Right renal cortex interstitium (tissue), 3 donors: ENCODE measurements at places on chromosomes 2 and 18.
A peak's percentile ranks its signal among the peaks of the same experiment; 100 is the strongest.

- DNase-seq: no peak
These were observed 54.8 kb downstream of the TEX51 start for GRCh38 chr2:126953483-126953882.

- DNase-seq: no peak
These were observed 545 bp downstream of the MPP4 start for GRCh38 chr2:201697899-201698298.

DNA sequence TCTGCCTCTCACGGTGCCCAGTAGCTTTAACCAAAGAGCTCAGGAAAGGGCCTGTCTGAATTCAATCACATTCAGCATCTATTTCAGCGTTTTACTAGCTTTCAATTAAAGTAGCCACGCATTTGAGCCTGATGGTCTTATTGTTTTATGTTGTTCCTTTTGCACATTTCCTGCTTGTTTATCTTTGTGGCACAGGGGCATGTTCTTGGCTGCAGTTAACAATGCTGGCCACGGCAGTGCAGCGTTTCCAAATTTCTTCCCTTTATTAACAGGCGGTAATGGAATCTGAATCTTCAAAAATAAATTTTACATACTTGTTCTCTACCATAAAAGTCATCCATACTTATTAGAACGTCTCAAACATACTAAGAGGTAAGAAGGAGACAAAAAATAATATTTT is 46.2 kb downstream of the HPCAL1 start:
- DNase-seq: no peak

DNA sequence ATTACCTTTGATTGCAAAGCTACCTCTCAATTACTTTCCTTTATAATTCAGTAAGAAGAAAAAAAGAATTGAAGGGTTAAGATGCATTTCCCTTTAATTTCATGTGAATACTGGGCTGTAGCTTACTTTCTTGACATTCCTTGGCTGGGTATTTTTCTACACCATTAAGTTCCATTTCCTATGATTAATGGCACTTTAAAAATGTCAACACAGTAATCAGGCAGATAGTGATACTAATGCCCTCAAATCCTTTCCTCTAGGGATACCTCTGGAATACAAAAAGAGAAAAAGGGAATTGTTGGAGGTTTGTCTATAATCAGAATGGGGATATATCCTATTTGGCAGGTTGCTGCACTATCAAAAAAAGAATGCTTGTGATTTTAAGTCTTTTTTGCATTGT is 216.9 kb downstream of the SRBD1 start:
- DNase-seq: no peak

GRCh38 chr18:41693008-41693407 is 262.0 kb upstream of the PIK3C3 start:
- no peak for DNase-seq

- DNase-seq: no peak
These were observed 37.0 kb downstream of the TMEFF2 start for GRCh38 chr2:192157776-192158175.

- no peak for DNase-seq
These were observed 53.5 kb downstream of the TFCP2L1 start for GRCh38 chr2:121231385-121232000.

DNA sequence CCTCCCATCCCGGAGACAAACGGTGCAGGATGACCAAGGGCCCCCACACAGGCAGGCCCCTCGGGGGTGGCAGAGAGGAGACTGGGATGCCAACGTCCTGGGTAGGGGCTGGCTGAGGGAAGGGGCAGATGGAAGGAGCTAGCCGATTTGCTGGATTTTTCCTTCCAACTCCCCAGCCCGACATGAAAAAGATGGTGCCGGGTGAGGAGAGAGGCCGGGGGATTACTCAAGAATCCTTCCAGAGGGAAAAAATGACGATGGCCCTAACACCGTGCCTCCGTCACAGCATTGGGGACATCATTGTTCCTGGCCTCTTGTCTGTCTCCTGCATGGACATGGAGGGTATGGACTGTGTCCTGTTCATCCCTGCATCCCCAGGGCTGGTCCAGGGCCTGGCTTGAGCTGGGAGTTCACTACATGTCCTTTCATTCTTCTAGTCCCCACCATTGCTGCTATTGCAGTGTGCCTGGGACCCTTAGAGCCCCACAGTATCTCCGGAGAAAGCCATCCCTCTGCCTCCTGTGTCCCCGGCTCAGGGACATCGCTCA is 217.7 kb downstream of the TNS1 start:
- no peak for DNase-seq

DNA sequence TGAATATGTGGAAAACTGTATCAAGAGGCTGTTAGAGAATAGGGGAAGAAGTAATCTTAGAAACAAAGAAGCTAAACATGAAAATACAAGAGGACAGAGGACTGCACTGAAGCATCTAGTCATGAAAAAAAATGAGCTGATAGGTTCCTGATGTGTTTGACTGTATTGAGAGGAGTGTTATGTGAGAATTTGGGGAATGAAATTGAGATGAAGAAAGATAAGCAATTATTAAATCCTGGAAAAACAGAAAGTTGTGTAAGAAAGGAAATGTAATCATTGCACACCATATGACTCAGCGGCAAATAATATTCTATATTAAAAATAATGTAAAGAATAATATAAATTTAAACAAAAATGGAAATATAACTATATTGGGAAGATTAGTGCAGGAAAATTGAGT is 71.2 kb downstream of the SEMA4F start:
- no peak for DNase-seq

DNA sequence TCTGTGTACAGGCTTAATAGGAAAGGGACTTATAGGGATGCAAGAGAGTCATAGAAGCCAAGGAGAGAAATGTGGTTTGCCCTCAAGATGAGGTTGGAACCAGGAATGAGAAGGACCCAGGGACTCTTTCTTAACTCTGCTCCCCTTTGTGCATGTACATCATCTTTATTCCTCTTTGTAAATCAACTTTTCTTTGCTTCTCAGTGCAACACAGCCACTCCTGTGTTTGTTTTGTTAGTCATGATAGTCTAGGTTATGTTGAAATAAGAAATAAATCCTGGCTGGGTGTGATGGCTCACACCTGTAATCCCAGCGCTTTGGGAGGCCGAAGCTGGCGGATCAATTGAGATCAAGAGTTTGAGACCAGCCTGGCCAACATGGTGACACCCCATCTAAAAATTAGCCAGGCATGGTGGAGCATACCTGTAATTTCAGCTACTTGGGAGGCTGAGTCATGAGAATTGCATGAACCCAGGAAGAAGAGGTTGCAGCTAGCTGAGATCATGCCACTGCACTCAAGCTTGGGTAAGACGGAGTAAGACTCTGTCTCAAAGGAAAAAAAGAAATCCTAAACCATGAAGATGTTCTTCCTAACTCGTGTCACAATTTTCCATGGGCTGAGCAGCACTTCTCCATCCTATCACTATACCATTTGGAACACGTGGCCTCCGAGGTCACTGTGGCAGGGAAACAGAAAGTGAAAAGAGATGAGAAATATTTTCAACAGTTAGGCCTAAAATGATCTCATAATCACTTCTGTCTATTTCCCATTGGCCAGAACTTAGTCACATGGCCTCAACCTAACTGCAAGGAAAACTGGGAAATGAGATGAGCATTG is 73.0 kb upstream of the TMEM17 start:
- no peak for DNase-seq

DNA sequence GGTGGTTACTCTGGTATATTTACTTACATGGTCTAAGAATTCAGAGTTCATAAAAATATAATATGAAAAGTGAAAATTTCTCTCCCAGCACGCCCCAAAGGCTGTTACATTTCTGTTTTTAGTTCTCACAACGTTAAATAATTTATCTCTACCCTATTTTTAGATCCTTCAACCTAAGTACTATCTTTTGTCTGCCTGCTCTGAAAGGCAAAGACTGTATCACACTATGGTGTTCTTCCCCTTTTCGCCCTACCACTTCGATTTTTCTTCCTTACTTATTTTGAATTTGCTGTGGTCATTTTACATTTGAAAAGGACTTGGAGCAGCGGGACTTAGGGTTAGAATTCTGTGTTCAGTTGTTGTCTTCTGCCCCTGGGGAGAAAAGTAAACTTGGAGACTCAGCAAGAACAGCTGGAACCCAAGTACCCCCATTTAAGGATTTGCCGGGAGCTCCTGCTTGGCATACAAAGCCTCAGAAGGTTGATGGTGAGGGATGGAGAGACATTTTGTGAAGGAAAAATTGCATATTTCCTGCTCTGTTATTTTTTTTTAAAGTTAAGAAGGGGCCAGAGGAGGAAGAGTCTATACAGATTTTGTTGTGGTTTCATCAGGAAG is 19.0 kb downstream of the ADAM23 start:
- no peak for DNase-seq

DNA sequence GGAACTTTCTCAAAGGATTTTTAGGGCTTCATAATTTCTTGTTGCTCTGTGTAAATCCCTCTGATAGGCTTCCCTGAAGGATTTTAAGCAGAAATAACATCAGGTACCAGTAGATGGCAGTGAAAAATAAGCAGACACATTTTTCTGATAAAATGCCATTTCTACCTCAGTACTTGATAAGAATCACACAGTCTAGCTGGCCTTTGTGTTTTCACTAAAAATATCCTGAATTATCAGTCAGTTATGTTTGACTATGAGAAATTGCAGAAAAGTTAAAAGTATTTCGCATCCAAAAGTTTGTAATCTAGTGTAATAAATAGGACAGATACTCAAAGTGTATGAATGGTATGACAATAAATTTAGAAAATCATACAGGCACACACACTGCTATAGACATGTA is 68.7 kb downstream of the DNAJC10 start:
- DNase-seq: peak; percentile 40

DNA sequence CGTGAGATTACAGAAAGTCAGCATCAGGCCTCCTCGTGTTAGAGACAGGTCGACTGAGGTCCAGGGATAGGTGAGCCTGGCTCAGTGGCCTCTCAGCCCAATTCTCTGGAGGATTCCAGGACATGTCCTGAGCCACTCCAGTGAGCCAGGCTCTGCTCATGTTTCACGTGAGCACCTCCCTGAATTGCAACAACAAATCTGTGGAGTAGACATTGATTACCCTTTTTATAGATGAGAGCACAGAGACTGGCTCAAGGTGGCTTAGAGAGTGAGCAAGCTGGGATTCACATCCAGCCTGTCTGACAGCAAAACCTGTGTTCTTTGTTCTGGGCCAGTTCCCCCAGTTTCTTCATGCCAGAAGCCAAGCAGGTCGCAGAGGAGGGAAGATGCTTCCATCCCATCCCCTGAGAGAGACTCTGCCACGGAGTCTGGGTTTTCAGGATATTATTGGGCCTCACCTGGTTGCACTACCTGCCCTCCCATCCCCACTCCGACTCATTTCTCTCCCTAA is 46.4 kb downstream of the HS1BP3 start:
- no peak for DNase-seq

- no peak for DNase-seq
These were observed 22.2 kb downstream of the EFR3B start for GRCh38 chr2:25063876-25064660.

DNA sequence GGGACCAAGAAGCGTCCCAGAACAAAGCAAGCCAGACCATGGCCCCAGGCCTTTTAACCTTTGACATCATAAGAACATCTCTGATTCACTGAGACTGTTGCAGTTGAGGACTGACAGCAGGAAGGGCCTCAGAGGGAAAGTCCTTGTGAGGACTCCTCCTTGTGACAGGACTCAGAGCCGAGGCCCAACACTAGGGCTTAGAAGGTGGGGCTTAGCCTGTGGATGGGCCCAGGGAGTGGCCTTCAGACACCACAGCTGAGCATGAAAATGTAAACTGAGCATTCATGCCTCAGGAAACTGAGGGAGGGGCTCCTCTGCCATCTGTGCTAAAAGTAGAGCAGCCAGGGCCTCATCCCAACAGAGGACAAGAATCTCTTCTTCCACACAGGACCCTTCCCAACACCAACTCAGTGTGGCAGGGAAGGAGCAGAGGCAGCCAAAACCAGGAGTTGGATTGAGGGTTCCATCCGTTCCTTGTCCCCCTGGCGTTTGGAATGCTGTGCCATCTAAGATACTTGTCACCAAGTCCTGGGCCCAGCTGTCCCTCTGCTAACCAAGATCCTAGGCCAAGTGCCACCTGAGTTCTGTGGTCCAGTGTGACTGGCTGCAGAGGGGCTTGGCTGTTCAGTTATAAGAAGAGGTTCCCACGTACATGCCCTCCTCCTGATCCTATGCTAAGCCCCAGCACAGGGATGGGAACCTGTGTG is 37.5 kb upstream of the CAB39 start:
- DNase-seq: no peak

- DNase-seq: no peak
These were observed 482.6 kb downstream of the PIK3C3 start for GRCh38 chr18:42437646-42438045.

- no peak for DNase-seq
These were observed 39.7 kb upstream of the PNPT1 start for GRCh38 chr2:55733335-55733734.

GRCh38 chr2:113195923-113196501 is 22.2 kb downstream of the PSD4 start:
- no peak for DNase-seq

- DNase-seq: no peak
These were observed 38.7 kb upstream of the MEX3C start for GRCh38 chr18:51236225-51236624.

- no peak for DNase-seq
These were observed 19.4 kb downstream of the SEPTIN10 start for GRCh38 chr2:109594246-109594885.

DNA sequence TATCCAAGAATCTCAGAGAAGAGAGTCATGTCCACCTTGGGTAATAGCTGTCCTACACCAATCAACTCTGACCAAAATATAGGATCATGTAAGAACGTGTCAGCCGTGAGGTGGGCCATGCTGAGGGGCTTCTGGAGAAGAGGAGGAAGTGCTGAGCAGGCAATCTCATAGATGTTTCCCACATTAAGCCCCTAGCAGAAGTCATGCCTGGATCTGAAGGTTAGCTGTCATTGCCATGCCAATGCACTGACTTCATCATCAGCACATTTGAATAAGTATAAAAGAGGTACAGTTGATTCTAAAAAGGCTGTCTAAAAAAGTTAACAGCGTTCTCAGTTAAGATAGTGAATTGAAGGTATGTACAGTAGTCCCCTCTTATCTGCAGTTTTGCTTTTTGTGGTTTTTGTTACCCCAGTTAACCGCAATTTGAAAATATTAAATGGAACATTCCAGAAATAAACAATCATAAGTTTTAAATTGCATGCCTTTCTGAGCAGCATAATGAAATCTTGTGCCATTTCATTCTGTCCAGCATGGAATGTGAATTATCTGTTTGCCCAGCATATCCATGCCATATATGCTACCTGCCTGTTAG is 67.2 kb upstream of the TMEM17 start:
- DNase-seq: no peak

DNA sequence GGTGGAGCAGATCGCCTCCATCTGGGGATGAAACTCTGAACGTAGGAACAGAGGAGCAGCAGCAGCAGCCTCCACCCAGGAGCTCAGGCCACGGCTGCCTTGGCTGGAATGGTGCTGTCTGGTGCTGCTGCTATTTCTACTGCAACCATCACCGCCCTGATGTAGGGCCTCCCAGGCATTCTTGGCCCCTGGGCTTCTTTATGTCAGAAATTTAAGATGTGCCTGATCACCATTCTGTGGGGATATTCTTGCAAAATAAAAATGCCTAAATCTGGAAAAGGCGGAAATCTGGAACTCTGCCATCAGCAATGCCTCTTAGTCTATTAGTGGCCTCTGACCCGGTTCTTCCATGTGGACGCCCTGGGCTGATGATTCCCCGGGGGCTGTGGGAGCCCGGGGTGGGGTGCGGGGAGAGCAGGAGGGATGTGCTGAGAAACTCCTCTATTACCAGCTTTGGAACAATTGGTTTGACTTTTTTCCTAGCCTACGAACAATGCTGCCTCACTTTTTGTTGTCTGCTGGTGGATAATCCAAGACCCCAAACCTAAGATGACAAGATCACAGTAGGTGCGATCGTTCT is 47.2 kb downstream of the FAM124B start:
- no peak for DNase-seq
